ENCODE measurements at places on chromosomes 12 and 14.

DNA sequence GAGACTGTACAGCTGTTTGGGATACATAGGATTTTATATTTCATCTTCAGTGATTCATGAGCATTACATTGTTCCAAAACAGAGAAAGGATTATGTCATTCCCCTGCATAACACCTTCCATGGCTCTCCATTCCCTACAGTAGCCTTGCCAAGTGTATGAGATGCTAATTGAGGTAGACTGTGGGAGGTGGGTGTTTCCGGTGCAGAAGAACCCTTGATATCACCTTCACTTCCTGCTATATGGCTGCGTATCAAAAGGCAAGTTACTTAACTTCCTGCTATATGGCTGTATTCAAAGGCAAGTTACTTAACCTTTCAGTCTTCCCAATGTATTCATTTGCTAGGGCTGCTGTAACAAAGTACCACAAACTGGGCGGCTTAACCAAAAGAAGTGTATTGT lies 11.2 kb downstream of the FAR2 start:
- no peak for DNase-seq

DNA sequence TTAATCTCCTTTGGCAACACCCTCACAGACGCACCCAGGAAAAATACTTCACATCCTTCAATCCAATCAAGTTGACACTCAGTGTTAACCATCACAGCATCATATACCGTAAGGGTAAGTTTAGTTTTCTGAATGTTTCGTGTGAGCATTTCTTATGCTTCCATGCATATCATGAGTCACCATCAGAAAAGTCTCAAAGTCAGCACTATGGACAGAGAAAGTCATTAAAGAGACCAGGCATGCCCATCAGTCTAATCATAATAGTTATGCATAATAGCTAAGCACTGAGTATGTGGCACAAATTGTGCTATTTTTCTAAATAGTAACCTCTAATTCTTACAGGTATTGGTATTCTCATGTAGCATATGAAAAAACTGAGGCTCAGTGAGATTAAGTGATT lies 158.8 kb upstream of the PRMT8 start:
- no peak for DNase-seq

DNA sequence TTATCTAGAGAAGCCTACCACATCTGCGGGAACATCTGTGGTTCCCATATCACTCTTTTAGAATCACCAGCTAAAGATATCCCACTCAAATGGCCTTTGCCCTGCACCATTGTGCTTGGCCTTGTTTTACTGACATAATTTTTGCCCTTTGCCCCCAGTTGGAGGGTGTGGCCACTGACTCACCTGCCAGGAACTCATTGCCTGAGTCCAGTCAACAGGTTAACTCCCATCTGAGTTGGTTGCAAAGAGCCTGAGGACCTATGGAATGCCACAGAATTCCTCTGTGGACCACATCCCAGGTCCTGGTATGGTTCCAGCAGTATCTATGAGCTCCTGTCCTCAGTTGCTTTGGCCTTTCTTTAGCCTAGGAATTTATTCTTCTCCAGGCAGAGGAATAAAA lies 55.7 kb upstream of the PTGR2 start:
- no peak for DNase-seq

GRCh38 chr12:104422441-104422840 lies 34.3 kb upstream of the CHST11 start:
- no peak for DNase-seq

- DNase-seq, result no peak
Measured at GRCh38 chr14:67459336-67459735, 29.2 kb downstream of the TMEM229B start.

GRCh38 chr12:67647799-67648520 lies 585 bp upstream of the DYRK2 start:
- DNase-seq, result no peak

DNA sequence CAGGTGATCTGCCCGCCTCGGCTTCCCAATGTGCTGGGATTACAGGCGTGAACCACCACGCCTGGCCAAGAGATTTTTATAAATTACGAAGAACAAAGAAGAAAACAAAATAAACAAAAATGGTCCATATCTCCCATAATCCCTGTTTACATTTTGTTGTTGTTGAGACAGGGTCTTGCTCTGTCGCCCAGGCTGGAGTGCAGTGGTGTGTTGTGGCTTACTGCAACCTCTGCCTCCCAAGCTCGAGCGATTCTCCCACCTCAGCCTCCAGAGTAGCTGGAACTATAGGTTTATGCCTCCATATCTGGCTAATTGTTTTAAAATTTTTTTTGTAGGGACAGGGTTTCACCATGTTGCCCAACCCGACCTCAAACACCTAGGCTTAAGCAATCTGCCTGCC lies 156.1 kb downstream of the ZNF664 start:
- DNase-seq, result no peak

- peak; percentile 45 for DNase-seq
Measured at GRCh38 chr14:99682809-99683618, 1.1 kb upstream of the CYP46A1 start.

GRCh38 chr14:54804538-54805041 lies 98.0 kb downstream of the GCH1 start:
- DNase-seq, result no peak

DNA sequence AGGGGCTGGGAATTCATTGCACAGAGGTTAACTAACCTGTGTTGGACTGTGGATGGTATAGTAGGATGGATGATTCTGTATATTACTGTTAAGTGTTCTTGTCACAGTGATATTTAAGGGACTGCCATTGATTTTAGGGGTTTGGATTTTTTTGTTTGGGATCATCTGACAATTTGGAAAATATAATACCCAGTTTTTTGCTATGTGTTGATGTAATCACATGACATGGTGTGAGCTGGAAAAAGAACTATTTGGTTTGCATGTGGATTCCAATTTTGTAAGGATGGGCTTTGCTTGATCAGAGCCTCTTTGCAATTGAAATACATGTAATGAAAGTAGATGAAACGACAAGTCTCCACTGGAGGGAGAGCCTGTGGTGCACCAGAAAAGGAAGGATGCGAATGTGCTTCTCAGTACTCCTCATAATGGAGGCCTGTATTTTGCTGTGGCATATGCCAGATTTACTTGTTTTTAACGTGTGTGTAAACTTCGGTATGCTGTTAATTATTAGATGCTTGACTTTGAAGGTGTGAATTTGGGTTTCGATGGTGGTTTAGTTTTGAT lies 2.7 kb downstream of the DYRK2 start:
- DNase-seq, result no peak

DNA sequence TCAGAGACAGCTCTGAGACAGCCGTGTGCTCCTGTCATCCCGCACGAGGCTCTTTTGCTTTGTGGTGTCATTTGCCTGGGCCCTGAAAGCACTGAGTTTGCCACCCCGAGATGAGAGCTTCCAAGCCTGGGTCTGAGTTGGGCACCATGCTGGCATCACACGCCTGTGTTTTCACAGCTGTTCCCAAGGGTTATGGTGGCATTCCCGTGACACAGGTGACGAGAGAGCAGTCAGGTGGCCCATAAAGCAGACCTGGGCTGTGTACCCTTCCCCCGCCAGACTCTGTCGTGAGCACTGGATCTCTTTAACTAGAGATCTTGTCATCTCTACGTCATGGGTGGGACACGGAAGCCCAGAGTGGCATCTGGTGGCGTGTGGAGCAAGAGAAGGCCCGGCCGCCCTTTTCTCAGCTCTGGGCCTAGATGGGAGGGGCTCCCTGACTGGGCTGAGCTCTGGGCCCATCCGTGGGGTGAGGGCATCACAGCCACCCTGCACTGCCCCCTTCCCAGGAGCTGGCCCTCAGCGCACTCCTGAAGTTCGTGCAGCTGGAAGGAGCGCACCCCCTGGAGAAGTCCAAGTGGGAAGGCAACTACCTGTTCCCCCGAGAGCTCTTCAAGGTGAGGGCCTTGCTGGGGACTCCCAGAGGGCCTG lies 2.6 kb downstream of the NOC4L start:
- DNase-seq, result no peak

DNA sequence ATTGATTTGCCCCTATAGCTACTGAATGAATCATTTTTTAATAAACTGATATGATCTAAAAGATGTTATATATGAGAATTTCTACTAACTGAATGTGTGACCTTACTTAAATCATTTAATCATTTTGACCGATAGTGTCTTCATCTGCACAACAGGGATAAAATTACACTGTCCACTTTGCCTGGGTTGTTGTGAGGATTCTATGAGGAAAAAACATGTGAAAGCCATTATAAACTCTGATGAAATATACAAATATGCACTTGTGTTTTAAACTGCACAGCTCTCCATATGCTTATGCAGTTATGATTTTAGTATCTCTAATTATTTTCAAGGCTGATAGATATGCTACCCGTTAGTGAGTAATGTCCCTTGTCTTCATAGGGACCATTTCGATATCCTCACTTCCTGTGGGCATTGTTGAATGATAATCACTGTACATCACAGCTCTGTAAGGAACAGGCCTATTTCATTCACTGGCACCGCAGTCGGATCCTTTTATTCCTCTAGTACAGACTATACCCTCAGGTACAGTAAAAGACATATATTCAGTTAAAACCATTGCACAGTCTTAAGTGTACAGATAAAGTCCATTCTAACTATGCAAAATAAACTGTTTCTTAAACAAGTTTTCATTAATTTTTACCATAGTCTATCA lies 88.7 kb upstream of the RAP1B start:
- no peak for DNase-seq

DNA sequence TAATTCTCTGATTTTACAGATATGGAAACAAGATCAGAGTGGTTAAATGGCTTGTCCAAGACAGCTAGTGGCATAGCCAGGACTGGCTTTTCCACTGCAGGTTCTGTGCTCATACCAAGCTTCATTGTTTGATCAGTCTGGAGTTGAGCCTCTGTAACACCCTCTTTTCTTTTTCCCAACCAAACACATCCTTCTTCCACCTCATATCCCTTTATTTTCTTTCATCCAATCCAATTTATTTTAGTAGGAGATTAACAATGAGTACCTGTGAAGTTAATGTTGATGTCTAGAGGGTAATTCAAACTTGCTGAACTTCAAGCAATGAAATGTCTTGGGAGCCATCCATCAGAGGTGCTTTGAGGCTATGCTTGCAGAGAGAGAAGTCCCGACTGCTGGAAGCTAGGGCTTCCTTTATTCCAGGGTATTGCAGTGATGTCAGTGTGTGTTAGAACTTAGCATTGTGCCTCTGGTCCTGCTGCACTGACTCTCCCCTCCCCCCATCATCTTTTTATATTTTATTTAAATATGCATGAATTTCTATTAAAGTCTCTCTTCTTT lies 452.1 kb upstream of the PDE3A start:
- no peak for DNase-seq

- DNase-seq, result peak; percentile 2
Measured at GRCh38 chr12:93191956-93192355, 185.8 kb upstream of the NUDT4 start.

DNA sequence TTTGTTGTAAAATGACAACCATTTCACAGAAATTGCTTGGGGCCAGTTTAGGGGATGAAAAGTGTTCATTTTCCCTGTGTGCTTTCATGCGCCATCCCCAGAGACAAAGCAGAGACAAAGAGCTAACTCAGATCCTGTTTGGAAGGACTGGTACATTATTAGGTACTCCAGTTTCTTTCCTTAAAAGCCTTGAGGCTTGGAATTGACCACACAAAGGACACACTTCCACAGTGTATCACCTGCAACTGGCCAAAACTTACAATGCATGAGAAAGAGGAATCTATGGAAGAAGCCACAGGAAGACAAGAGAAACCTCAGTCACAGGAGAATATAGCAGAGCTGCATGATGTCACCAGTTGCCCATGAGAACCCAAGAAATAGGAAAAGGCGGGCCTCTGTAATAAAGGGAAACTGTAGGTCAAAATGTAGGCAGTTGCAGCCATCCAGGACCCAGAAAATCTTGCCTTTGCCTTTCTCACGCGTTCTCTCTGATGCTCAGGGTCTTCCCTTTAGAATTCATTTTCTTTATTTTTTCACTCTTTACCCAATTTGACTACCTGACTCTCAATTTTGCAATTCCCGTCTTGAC lies 339.0 kb downstream of the RMST start:
- DNase-seq, result no peak

- no peak for DNase-seq
Measured at GRCh38 chr12:106724934-106725333, 49.5 kb upstream of the RIC8B start.

DNA sequence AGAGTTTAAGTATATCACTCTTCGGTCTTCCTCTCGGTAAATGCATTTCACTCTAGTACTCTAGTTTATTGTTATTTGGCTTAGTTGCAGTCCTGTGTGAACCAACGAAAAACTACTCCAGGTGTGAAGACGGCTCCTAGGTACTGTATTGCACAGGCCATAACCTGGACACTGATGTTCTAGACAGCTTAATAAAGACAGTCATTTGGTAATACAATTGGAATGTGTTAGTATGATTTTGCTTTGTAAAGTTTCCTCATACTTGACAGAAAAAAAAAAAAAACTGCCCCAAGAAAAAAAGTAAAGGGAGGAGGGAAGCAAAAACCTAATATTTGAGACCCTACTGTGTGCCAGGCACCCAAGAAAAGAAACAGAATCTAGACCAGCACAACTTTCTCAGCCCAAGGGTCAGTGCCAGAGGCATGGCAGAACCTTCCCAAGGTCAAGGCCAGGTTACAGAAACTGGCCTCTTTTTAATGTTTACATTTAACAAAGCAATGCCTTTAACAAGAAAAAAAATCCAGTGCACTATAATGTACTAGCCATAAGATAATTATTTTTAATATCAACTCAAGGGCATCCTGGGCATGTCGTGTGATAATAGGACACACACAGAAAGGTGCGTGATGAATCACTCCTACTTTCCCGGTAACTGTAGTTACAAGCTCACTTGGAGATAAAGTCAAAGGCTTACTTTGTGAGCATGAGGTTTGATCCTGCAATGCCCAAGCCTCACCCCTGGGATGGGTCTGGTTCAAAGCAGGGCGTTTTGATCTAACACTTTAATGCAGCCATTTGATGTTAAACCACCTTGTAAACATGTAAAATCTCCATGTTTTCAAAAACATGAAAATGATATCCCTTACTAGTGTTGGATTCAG lies 110.6 kb downstream of the BMP4 start:
- DNase-seq, result no peak

DNA sequence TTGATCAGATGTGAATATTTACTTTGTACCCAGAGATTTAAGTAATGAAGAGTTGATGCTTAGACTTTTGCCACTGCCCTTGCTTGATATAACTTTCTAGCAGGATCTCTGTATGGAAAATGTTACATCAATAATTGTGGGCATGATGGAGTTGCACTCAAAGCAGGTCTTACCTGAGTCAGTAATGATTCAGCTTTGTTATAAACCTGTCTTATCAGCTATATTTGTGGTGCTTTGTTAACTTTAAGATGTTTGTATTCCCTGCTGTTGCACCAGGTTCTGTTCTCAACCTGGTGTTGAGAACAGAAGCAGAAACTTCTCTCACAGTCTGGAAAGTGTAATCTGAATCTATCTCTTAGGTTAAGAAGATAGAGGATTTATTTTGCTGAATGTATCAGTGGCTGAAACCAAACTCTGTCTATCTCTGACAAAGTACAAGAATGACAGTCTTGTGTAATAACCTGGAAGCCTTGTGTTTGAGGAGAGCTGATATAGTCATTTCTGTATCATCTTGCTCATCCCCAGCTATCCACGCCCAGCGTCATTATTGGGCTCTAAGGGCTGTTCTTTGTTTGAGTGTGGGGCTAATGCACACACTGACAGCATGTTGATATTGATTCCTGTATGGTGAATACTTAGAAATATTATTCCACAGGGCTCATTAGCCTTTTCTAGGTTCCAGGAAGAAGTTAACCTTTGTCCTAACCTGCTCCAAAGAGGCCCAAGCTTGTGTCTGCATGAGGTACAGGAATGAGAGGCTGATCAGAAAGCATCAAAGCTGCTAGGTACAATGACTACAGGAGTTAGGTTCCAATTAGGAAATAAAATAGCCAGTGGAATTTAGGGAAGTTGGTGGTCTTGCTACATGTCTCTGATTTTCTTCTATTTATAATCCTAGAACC lies 3.6 kb downstream of the AKAP6 start:
- no peak for DNase-seq

- DNase-seq, result no peak
Measured at GRCh38 chr12:12108441-12109058, 37.8 kb downstream of the BCL2L14 start.

All from hypothalamus (tissue), 51 donors.